ENCODE measurements at places on chromosomes 6 and 20.

DNA sequence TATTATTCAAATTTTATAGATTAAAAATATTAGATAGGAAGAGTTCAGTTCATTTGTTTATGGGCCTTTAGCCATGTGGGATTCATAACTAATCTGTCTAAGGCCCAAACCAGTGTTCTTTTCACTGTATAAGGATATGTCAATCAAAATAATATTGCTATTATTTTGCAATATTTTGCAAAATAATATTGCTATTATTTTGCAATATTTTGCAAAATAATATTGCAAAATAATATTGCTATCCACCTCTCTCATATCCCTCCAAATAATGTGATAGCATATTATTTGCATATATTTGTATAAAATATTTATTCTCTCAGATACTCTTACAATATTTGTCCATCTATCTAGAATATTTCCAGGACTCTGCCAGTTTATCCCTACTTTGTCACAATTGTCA, 595.3 kb upstream of the PTCHD4 start:
- no peak for DNase-seq

- DNase-seq = no peak
Observed at GRCh38 chr6:166162599-166163342, 4.9 kb downstream of the TBXT start.

DNA sequence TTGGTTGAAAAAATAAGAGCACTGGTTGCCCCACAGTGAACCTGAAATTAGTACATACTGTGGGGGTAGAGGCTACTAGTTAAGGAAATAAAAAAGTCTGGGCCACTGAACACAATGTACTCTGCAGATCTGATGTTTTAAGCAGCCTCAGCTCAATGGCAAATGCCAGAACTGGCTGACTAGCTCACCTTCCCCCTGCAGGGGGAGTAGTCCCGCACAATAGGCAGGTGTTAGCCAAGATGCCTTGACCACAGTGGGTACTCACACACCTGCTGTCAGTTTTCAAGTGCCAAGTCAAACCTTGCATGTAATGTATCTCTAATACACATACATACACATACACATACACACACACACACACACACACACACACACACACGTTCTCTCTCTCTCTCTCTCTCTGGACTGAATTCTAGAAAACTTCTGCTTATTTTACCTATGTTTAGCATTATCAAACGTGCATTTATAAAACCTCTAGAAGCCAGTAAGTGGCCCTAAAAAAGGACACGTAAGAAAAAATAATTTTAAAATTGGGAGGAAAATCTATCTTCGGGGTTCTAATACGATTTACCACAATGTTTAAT, 36.1 kb downstream of the GMDS start:
- no peak for DNase-seq

DNA sequence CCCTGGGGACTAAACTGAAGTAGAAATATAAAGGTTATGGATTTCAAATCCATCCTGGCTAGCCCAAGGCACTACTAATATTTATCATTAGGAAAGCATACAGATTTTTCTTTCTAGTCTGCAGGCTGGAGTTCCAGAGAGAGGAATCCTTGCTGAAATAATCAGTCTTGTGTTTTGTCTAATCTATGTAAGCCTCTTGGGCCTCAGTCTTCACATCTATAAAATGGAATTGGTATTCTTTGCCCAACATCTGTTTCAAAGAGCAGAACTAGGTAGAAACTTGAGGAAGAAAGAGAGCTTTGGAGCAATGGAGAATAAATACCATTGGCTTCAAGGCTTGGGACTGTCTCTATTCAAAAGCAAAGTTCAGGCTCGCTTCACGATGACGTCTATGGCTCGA, 212.0 kb downstream of the ZMYND8 start:
- no peak for DNase-seq

- DNase-seq = no peak
Observed at GRCh38 chr20:34806255-34806654, 19.2 kb downstream of the NCOA6 start.

DNA sequence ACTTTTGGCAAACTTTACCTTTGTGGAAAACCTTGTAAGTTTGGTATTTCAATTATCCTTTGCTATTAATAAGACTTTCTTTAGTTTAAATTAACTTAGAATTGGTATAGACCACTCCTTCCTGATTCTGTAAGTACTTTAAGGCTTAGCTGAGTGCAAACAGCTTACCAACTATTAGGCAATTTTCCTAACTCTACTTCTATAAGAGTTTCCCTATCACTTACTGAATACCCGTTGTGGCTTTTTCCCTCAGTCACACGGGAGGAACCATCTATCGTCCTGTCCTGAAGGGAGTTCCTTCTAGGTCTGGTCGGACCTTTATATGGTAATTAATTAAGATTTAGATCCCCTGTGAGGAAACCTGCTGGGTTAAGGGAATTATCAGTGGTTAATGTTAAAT, 9.6 kb downstream of the SLC35A1 start:
- DNase-seq = no peak

Data from activated T-helper 1 cell treated with anti-CD3 and anti-CD28 coated beads, Interleukin-2, amount 50 U/mL, for 16 hours (primary cell).